ENCODE measurements at places on chromosomes 4 and X.
A peak's percentile ranks its signal among the peaks of the same experiment; 100 is the strongest.

- DNase-seq, result no peak
These were observed 3.6 kb downstream of the TBCK start for GRCh38 chr4:106312377-106312776.

DNA sequence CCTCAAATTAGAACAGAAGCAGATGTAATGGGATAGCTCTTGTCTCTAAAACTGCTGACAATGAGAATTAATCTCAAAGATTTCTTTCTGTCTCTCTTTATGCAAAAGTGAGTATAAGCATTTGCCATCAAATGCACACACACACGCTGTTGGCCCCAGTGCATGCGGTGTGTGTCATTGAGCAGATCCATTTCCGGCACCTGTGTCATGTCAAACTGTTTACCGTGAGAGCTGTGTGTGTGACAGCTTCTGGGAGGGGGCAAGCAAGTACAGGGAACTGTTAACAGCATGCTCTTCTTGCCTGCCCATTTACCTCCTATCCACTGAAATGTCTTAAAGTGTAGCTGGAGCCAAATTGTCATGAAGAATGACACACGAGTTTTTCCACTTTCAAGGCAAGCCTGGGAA is 297.9 kb upstream of the FAT4 start:
- no peak for DNase-seq

- no peak for DNase-seq
These were observed 166.2 kb downstream of the RAPGEF2 start for GRCh38 chr4:159269116-159269515.

DNA sequence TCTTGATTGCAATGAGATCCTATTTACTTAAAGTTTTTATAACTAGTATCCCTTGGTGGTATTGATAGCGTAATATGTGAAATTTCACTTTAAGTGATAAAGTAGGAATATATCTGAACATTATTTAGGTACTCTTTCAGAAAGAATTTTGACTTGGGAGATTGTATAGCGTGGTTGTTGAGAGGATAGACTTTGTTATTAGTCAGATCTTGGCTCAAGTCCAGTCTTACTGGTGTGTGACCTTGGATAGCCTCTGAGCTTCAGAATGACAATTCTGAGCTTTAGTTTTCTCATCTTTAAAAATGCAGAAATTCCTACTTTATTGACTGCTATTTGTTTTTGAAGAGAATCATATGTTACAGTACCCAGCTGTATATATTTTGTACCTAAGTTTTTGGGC is 32.6 kb downstream of the DCK start:
- peak; percentile 16 for DNase-seq

DNA sequence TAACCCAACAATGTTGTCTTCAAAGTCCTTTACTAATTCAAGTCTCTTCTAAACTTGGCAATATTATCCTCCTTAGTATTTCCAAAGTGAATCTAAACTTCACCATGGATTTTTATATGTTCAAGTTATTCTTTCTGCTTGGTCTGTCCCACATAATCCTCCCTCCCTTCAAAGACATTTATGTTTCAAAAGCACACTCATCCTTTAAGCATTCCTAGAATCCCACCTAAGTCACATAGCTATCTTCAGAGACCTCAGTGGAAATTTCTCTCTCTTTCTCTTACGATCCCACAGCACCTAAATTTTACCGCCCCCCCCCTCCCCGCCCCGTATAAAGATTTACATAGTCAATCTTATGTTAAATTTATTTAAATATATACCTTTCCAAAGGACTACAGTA is 314.9 kb upstream of the GRIA3 start:
- no peak for DNase-seq

DNA sequence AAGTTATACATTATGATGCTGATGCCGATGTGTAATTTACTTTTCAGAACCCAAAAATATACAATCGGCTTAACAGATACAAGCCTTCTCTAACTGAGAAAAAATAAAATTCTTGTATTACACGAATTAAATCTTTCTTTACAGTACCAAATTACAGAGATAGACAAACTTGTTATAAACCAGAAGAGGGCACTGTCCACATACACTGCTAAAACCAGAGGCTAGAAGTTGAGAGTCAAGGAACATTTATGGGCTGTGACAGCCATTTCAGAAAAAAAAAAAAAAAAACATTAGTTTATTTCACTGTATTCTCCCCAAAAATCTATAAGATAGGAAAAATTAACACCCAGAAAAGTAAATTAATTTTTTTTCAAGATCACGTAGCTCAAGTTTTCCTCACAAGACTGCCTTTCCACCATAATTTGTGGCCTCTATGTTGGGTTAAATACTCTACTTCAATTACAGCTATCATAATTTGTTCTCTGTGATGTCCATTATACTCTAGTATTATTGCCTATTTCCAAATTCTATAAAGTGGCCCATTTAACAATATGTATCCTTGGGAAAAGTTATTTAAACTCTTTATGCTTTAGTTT is 12.0 kb downstream of the EREG start:
- DNase-seq, result peak; percentile 62

DNA sequence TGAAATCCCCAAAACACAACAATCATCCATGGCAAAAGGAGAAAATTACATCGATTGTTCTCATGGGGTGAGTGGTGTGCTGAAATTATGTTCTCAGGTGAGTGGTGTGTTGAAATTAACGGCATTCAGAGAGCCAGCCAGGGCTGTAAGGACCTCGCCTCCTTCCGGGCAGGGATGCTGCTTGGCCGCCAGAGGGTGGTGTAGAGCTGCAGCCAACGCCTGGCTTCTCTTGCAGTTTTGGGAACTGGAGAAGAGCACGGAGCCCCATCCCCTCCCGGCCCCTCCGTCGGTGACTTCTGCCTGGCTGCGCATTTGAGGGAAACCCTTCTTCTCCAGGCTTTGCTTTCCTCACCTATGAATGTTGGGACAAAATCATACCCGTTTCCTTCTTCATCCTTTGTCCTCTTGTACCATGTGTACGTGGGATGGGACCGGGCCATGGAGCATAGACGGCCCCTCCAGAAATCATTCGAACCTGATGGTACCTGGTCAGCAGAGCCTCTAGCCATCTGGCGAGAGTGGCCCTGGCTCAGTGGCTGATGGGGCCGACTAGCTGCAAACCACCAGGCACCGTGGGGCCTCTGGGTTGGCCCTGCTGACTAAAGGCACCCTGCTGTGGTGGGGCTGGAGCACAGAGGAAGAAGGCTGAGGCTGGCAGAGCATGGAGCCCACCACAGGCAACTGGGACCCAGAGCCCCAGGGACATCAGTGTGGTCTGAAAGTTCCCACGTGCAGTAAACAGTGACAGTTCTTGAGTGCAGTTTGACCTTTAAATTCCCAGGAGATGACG is 28.4 kb downstream of the TRMT44 start:
- peak; percentile 18 for DNase-seq

DNA sequence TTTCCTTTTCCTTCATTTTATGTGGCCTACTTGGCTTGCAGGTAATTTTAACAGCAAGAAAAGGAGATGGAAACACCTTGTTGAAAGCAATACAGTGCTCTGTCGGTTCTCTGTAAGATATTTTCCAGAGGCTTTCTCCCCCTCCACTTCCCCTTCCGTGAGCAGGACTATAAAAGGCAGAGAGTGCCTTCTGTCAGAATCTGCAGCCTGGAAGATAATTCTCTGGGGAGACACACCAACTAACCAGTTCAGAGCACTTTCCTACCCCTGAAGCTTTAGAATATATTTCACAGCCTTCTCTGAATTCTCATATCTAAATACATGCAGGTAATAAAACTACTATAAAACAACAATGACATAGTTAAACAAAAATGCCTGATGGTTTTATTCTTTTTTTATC is 141.1 kb downstream of the IDS start:
- no peak for DNase-seq

DNA sequence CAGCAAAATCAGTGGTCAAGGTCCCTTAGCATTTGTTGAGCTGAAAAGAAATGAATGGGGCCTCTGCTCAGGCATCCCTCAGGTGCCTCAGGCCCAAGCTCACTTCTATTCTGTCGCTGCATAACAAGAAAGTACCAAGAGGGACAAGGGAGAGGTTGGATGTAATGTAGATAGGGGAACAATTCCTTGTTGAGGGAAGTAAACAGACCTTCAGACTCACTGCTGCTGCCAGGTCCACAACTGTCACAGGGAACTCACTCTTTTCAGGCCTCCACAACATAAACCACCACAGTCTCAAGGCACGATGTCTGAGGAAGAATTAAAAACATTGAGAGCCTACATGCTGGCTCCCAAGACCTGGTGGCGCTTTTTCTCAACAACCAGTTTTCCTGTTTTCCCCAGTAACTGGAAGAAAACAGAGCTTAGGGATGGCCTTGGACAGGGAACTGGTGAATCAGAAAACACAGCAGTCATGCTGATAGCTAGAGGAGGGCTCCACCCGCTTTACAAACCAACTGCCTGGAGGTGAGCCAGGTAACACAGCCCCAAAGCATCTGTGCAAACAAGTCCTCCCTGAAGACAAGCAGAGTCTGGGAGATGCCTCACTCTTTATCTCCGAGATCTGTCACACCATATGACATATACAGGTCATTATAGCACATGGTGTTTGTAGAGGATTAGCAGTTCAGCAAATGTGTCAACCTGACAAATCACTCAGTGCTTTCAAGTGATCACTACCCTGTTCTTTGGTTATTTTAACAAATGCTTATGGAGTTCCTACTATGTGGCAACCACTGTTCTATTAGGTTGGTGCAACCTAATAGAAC is 14.3 kb upstream of the AWAT1 start:
- no peak for DNase-seq

DNA sequence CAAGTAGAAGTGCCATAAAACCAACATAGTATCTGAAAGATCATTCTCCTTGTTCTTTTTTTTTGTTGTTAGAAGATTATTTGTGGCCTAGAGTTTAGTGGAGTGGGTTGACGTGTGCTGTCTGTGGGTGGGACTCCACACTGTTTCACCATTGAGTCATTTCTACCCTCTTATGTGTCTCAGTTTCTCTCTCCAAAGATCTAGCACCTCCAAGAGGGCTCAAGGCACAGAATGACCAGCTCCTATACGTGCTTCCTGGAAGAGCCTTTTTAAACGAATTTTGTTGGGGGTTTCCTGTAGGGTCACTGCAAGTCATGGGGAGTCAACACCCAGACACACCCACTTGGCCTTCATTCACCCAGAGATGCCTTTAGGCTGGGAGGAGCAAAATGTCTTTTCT is 150.1 kb downstream of the KLF8 start:
- no peak for DNase-seq

- no peak for DNase-seq
These were observed 498.6 kb downstream of the GRXCR1 start for GRCh38 chr4:43391069-43391468.

- no peak for DNase-seq
These were observed 786 bp upstream of the ZFX start for GRCh38 chrX:24148535-24149350.

GRCh38 chrX:10906866-10907265 is 204.3 kb upstream of the HCCS start:
- no peak for DNase-seq

DNA sequence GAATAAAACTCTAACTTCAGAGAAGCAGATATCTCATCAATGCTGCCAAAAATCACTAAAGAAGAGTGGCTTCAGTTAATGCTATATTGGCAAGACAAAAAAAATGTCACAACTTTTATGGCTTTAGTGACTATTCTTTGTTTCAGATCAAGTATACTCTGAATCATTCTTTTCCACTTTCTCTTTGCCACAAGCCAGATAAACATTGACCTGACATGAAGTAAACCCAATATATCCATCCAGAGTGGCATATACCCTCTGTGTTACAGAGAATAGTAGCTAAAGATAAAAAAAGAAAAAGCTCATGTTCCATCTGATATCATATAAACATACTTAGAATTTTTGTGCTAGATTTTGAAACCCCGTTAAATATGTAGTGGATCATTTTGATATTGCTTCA is 206.7 kb upstream of the CNKSR2 start:
- DNase-seq, result no peak

- no peak for DNase-seq
These were observed 476.2 kb downstream of the RAB28 start for GRCh38 chr4:13007802-13008470.

GRCh38 chrX:49061490-49061889 is 2.7 kb downstream of the CCDC120 start:
- no peak for DNase-seq
